Hepatocyte (in vitro differentiated cells): ENCODE measurements at places on chromosomes 3 and 15. TPM values are rescaled to one million over a fixed set of nuclear protein-coding genes. Genes with fewer than 3 reads are reported as not detected.

Gene SGO1
- 4.5 and 6.7 TPM in 2 replicates for total RNA-seq

Gene UACA
- total RNA-seq = 46.4 and 46.7 TPM in 2 replicates

Gene FYCO1
- total RNA-seq = 23.0 and 26.8 TPM in 2 replicates

GRCh38 chr15:60379525-60380274, 18.1 kb downstream of the ANXA2 start:
- H3K27me3 ChIP-seq = no peaks in the 10 kb centered on the region
- H3K4me3 ChIP-seq = no peak overlapping the region
- H3K36me3 ChIP-seq = no peaks in the 10 kb centered on the region
- peak overlapping the region; percentile 91 for H3K27ac ChIP-seq
- DNase-seq = peak; percentile 83

DNA sequence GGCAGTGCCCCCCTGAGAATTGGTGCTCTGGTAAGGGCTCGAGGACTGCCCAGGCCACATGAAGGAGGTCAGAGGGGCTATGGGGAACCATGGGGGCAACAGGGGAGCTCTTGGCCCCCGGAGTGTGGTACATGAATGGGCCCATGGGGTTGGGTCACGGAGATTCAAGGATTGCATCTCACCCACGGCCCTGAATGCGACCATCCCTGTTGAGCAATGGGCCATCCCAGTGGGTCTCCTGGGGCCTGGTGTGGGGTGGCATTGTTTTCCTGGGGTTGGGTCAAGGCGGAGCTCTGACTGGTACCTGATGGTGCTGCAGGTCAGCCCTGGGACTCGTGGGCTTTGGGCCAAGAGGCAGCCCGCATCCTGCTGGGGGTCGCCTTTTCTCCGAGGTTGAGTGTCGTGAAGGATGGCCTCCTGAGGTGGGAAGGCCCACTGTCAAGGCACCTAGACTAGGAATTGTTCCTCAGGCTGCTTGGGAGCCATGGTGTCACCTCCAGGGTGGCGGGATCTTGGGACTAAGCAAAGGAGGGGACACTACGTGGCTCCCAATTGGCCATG, 198.3 kb downstream of the UBE3A start:
- H3K27ac ChIP-seq = no peak overlapping the region
- H3K36me3 ChIP-seq = no peaks in the 10 kb centered on the region
- H3K27me3 ChIP-seq = no peaks in the 10 kb centered on the region

DNA sequence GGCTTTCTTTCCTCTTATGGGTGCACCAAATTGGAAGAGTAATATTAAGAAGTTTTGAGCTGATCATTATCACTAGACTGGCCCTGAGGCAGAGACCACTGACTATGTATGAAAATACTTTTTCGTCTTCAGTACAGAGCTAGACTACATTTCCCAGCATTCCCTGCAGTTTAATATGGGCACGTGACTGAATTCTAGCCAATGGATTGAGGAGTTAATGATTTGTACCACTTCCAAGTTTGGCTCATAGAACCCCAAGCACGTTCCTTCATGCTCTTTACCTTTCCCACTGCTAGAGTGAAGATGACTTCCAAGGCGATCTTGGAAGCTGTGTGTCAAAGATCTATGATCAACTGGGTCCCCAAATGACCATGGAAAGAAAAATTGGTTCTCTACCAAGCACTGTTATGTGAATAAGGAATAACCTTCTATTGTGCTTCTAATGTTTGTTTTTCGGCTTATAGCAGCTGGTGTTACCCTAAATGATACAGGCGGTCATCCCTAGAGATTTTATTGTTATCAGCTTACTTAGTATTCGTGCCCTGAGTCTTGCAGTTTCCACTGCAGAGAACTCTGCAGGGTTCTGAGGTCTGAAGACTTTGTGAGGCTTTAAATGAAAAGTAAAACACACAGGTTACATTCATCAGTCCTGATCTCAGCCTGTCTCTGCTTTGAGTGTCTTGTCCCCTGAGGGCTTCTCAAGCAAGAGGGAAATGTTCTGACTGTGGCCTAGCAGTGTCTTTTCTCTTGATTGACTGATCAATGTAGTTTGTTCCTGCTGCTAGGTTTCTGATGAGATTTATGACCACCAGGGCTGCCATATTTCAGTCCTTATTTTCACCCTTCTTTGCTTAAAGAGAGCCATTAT, 486.8 kb downstream of the PDCD6IP start:
- H3K27me3 ChIP-seq = no peaks in the 10 kb centered on the region
- no peak overlapping the region for H3K27ac ChIP-seq
- H3K36me3 ChIP-seq = no peaks in the 10 kb centered on the region
- H3K4me3 ChIP-seq = no peak overlapping the region
- DNase-seq = no peak
- H3K4me1 ChIP-seq = no peaks in the 10 kb centered on the region

DNA sequence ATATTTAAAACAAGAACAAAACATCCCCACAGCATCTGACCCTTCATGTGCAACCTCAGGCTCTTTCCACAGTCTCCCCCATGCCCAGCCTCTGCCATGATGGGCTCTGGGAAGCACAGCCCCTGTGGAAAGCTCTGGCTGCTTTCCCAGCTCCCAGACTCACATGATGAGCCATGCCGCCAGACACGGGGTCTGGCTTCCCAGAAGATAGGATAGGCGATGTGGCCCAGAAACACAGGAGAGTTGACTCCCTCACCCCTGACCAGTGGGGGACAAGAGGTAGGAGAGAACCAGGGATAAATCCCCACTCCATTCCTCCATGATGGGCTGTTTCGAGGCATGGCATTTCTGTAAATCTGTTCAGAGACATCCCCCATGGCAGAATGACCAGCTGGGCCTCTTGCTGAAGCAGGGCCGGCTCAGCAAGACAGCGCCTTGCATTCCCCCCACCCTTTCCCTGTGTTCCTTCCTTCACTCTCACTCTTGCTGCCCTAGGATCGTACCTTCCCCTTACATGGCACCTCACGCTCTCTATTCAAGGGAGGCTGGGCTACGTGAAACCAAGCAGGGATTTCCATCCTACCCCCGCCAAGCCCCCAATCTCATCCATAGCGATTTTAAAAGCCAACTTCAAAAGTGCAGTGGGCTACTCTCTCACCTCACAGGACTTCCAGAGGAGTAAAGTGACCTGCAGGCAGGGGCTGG, 192.4 kb downstream of the ABHD5 start:
- H3K4me1 ChIP-seq = peaks cover 8% of the 10 kb centered on the region
- H3K27ac ChIP-seq = no peak overlapping the region
- no peaks in the 10 kb centered on the region for H3K36me3 ChIP-seq
- DNase-seq = no peak
- no peak overlapping the region for H3K4me3 ChIP-seq
- H3K27me3 ChIP-seq = no peaks in the 10 kb centered on the region

Gene CLRN1
- total RNA-seq = not detected in 2 replicates

Gene MYZAP
- total RNA-seq = 15.5 and 20.3 TPM in 2 replicates

- no peak overlapping the region for H3K27ac ChIP-seq
- H3K4me3 ChIP-seq = no peak overlapping the region
- no peaks in the 10 kb centered on the region for H3K4me1 ChIP-seq
- DNase-seq = no peak
- H3K36me3 ChIP-seq = no peaks in the 10 kb centered on the region
- no peaks in the 10 kb centered on the region for H3K27me3 ChIP-seq
These were observed 392.3 kb upstream of the ZNF717 start for GRCh38 chr3:76177610-76178009.

Gene IGSF10
- 1.0 and 1.4 TPM in 2 replicates for total RNA-seq

DNA sequence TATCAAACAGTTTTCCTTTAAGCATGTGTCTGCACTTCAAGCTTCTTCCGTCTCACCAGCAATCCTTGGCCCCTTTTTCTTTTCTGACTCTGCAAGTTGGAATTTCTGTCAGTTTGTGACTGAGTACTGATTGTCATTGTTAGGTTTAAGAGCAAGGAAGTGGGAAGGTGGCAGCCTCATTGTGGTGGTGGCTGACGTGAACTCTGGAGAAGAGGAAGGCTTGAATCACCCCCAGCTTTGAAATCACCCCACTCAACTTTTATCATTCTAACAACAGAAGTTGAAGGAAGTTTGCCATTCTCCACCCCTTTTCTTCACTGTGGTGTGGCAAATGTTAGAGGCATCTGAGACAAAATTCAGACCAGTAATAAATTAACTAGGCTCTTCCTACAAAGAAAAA, 231.6 kb upstream of the AGTR1 start:
- no peaks in the 10 kb centered on the region for H3K4me1 ChIP-seq
- no peaks in the 10 kb centered on the region for H3K36me3 ChIP-seq
- H3K4me3 ChIP-seq = no peak overlapping the region
- no peaks in the 10 kb centered on the region for H3K27me3 ChIP-seq

DNA sequence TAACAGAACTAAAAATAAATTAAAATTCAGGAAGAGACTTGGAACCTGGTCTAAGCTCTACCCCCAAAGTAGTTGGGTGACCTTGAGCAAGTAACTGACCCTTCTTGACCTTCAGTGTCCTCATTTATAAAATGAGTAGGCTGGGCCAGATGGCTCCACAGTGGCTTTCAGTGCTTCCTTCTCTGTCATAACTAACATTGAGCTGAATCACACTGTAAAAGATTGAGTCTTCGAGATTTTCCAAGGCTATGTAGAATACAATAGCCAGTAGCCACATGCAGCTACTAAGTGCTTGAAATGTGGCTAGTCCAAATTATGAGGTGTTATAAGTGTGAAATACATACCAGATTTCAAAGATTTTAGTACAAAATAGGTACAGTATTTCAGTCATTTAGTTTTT, 313.3 kb downstream of the MECOM start:
- no peak for DNase-seq
- no peaks in the 10 kb centered on the region for H3K27me3 ChIP-seq
- no peak overlapping the region for H3K4me3 ChIP-seq
- H3K36me3 ChIP-seq = no peaks in the 10 kb centered on the region
- H3K4me1 ChIP-seq = peaks cover 7% of the 10 kb centered on the region
- H3K27ac ChIP-seq = peak overlapping the region; percentile 82

DNA sequence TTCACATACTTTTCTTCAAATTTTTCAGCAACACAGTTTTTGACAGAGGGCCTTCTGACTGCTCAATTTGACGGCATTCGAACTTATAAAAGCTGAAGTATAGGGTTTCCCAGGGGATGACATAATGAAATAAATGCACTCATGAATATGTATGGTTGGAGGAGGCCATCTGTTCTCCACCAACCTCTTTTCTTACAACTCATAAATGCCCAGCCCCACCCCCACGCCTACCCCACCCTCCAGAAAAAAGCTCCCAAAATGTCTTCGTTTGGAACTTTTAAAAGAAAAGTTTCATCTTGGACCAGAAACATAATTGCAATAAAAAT, 211.6 kb upstream of the LRRN1 start:
- no peak overlapping the region for H3K4me3 ChIP-seq
- no peaks in the 10 kb centered on the region for H3K36me3 ChIP-seq

Gene GOLGA8H
- total RNA-seq = not detected in 2 replicates

Gene AAGAB
- 30.8 and 32.0 TPM in 2 replicates for total RNA-seq

GRCh38 chr15:97683831-97684230, 276.7 kb upstream of the ARRDC4 start:
- H3K4me3 ChIP-seq = no peak overlapping the region
- H3K27ac ChIP-seq = no peak overlapping the region
- H3K36me3 ChIP-seq = no peaks in the 10 kb centered on the region
- no peaks in the 10 kb centered on the region for H3K27me3 ChIP-seq
- no peaks in the 10 kb centered on the region for H3K4me1 ChIP-seq

Gene SLC35G2
- 0.64 and 1.5 TPM in 2 replicates for total RNA-seq

DNA sequence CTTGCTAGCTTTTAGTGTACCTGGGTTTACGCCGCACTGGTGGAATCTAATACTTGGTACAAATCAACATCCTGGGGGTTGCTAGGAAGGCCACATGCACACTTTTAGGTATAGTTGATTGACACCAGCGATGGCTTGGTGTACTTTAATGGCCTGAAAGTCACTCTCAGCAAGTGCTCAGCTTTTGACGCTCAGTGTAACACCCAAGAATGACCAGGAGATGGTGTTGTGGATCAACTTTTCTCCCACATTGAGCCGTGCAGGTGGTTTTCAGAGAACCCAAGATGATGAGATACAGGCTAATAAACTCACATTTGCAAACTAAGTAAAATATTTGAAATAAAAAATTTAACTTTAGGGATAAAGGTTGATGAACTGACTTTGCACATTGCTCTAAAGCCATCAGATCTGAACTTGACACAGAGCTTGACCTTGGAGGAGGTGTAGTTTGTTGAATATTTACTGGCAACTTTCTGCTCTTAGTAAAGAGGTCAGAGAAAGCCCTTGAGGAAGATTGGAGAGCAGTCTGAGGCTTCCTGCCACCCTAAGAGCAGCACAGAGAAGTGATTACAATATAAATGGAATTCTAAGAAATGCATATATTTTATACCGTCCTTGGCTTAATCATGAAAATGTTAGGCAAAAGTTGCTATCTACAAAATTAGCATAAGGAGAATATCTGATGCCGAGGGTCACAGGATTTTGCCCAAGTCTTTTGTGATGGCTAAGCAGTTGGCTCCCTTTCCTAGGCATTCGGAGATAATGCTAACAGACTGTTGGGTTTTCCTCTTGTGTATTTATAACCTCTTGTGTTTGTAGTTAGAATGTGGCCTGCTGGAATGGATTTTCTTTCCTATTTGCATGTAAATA, 143.4 kb upstream of the RASGRP1 start:
- H3K4me3 ChIP-seq = no peak overlapping the region
- DNase-seq = peak; percentile 72
- H3K27ac ChIP-seq = peak overlapping the region; percentile 66

GRCh38 chr15:89926158-89926557, 13.4 kb upstream of the ARPIN start:
- DNase-seq = no peak
- no peaks in the 10 kb centered on the region for H3K27me3 ChIP-seq
- H3K4me3 ChIP-seq = no peak overlapping the region
- no peaks in the 10 kb centered on the region for H3K36me3 ChIP-seq

Gene APBA2
- 8.9 and 10.1 TPM in 2 replicates for total RNA-seq

Gene SIAH2
- total RNA-seq = 43.6 and 46.4 TPM in 2 replicates

Gene FANCD2OS
- total RNA-seq = not detected in 2 replicates

GRCh38 chr3:19183584-19183983, 35.3 kb downstream of the KCNH8 start:
- H3K27ac ChIP-seq = no peak overlapping the region
- no peaks in the 10 kb centered on the region for H3K27me3 ChIP-seq

- H3K4me1 ChIP-seq = no peaks in the 10 kb centered on the region
- DNase-seq = no peak
- no peak overlapping the region for H3K4me3 ChIP-seq
- no peaks in the 10 kb centered on the region for H3K27me3 ChIP-seq
- H3K27ac ChIP-seq = no peak overlapping the region
- H3K36me3 ChIP-seq = no peaks in the 10 kb centered on the region
These were observed 217.2 kb upstream of the CBLB start for GRCh38 chr3:106086038-106086437.

GRCh38 chr3:179149406-179149867, 1.3 kb downstream of the PIK3CA start:
- no peaks in the 10 kb centered on the region for H3K36me3 ChIP-seq
- H3K4me3 ChIP-seq = peak overlapping the region; percentile 66
- H3K27ac ChIP-seq = peak overlapping the region; percentile 98
- no peaks in the 10 kb centered on the region for H3K27me3 ChIP-seq
- H3K4me1 ChIP-seq = peaks cover 9% of the 10 kb centered on the region

DNA sequence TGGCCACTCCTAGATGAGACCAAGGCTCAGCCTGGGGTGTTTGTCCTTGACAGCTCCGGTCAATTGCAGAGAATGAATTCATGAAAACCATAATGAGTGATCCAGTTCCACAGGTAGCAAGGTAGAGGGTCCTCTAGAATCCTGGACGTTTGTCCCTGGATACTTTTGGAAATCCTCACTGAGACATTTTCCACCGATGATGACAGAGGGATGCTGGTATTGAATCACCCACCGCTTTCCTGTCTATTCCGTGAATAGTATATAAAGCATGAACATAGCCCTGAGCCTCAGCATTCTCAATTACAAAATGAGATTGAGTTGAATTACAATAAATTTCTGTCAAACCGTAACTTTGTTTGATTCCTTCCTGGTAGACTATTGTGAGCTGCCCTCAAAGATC, 5.7 kb upstream of the DCUN1D1 start:
- no peaks in the 10 kb centered on the region for H3K36me3 ChIP-seq
- no peaks in the 10 kb centered on the region for H3K27me3 ChIP-seq
- no peak for DNase-seq
- no peaks in the 10 kb centered on the region for H3K4me1 ChIP-seq
- H3K27ac ChIP-seq = no peak overlapping the region
- H3K4me3 ChIP-seq = no peak overlapping the region

Gene CMTM7
- total RNA-seq = 6.1 and 11.4 TPM in 2 replicates
